ENCODE measurements at places on chromosomes 3 and 15.

DNA sequence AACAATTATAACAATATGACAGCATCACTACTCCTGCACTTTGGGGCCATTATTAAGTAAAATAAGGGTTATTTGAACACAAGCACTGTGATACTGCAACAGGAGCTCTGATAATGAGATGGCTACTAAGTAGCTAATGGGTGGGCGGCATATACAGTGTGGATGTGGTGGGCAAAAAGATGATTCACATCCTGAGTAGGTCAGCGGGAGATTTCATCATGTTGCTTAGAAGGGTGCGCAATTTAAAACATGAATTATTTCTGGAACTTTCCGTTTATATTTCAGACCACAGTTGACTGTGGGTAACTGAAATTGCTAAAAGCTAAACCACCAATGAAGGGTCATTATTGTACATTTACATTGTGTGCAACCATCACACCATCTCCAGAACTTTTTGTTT is 42.3 kb downstream of the FBXO22 start:
- no peak for DNase-seq

DNA sequence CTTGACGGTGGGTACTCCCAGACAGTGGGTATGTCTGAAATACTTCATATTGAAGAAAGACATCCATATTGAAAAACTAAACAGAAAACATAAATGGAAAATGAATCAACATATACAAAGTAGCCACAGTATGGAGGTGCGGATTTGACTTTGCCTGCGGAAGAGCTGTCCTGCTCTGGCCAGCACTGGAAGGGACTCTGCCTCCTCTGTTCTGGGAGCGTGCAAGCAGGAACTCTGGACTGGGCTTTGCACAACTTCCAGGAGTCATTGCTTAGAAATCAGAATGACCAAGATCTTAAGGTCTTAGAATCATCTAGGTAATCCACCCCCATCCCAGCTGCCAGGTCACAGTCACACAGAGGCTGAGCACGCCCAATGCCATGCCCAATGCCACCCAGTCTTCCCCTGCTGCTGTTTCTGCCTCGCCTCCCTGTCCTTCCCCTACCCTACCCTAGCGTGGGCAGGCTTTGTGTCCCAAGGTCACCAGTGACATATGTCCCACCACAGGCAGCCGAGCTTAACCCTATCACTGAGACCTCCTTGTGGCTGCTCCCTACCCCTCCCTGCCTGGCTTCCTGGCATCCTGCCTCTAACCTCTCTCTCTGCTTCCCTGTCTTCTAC is 36.3 kb downstream of the CDC25A start:
- DNase-seq: no peak

DNA sequence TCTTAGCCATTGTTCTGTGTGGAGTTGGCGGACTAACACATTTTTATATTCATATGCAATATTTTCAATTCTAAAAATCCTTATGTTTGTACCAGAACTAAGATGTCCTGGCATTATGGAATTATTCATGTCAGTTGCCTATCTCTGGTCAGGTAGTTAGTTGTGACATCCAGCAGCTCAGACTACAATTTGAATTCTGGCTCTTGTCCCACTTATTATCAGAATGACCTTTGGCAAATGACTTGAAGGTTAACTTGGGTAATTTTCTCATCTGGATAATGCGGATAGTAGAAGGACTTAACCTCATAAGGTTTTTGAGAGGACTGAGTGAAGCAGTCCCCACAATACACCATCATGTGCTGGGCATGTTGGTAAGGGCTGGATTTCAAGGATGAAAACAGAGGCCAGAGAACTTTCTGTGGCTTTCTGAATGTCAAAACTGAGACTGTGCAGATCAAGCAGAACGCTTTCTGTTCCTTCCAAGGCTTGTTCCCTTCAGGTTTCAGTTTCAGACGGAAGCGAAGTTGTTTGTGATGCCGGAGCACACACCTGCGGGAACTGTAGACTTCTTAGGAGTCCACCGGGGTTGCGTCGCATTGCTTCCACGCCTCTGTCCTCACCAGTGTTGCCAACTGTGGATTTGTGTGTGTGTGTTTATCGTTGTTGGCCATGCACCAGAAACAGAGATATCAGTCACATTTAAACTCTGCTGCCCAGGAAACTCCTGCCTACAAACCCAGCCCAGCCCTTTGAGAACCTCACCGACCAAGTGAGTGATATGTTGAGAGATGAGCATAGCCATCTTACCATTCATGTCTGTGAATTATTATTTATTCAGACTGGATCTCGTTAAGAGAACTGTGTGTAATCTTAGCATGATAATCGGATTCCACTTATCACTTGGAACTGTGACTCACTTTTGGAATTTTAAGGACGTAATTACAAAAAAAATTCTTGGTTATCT is 76.0 kb downstream of the PTPRG start:
- DNase-seq: no peak

DNA sequence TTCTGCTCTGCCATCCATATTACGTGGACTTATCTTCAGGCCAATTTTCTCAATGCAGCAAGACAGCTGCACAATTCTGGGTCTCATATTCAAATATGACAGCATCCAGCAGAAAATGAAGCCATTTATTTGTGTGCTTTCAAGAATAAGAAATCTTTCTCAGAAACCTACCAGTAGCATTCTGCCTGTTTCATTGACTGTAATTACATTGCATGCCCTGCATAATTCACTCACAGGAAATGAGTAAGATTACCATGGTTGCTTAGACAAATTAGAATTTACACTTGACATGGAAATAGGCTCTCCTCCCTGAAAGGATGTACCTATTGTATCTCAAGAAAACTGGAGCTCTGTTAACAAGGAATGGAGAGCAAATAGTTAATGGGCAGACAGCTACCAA is 346.6 kb upstream of the DCBLD2 start:
- DNase-seq: no peak

- DNase-seq: no peak
These were observed 248.0 kb upstream of the LYSMD4 start for GRCh38 chr15:99981191-99981647.

DNA sequence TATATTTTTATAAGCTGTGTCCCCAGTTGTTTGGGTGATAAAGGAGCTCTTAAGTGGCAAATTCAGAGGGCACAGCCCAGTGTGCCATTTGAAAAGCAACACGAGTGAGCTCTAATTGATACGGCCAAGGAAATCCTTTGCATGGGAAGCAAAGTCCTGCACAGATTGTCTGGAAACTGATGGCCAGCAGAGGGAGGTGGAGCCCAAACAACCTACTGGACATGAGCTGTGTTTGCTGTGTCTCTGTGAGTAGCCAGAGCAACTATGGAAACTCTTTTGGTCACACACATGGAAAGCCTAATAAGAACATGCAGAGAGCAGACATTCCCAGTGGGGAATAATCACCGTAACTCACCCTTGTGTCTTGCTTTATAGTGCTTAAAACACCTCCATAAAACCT is 24.4 kb downstream of the ONECUT1 start:
- no peak for DNase-seq

- no peak for DNase-seq
These were observed 76.7 kb upstream of the FAM3D start for GRCh38 chr3:58743296-58743695.

DNA sequence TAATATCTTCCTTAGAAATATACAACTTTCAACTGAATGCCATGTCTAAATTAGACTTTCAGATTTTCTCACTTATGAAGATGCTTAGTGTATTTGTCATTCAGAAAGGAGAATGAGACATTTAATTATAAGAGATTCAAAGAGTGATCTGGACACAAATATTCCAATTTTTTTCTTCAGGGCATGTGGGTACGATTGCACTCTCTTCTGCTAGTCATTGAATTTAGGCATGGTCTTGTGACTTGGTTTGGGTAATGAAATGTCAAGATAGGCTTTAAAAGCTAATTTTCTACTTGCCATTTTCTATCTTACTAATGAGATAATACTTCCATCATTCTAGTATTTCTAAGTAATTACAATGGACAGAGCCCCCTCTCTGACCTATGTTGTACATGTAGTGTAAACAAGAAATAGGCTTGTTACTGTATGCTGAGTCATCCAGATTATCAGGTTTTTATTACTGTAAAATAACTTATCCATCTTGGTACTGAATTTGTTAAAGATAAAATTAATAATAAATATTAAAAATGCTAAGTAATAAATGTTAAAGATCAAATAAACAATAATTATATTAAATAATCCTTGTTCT is 770.8 kb upstream of the BCHE start:
- no peak for DNase-seq

DNA sequence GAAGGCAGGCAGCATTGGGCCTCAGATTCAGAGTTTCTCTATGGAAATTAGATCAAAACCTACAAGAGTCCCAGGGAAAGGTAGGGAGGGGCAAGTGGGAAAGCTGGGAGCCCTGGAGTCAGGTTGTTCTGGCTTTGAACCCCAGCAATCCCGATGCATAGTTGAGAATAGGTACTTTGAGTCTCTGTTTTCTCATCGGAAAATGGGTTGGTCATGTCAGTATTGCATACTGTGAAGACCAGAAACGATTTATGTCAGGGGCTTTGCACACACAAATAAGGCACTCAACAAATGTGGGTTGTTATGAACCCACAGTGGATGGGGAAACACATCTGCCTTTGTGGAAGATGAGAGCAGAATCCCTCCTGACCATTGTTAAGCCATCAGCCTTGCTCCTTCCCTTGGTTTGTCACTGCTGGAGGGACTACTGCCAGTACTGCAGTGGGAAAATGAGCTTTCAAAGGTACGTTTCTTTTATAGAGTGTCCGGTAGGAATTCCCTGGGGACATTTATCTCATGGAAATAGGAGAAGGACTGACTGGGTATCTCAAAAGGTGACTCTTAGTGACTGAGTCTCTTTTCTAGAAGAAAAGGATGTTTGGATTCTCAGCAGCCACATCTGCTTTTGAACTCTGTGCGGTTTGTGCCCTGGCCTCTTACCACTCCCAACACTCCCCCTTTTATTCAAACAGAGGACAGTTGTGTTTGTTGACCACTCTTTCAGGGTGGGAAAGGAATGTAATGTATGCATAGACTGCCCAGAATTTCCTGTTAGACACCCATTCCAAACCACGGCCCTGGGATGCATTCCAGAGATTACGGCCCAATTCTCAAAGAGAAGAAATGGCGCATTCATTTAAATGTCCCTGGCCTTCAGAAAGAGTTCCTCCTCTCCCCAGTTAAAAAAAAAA is 54.6 kb upstream of the VILL start:
- no peak for DNase-seq

DNA sequence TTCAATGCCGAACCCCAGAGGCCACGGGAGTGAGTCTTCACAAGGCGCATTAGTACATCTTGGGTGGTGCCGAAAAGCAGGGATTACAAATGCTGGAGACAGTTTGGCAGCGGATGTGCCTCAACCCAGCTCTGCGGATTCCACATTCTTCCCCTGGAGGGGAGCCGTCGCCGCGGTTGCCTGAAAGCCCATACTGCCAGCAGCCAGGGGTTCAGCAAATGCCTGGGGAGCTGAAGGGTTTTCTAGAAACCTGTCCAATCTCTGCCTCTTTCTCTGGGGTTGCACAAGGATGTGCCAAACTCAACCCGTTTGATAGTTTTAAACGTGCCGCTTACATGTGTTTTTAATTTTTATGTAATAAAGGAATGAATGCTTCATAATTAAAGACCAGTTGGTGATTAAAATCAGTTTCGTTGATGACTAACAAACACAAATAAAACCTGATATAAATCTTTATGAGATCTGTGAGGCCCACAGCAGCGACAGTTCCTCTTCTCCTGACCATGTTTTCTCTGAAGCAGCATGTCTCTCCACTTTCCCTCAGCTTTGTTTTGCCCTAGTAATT is 74.6 kb upstream of the LEKR1 start:
- no peak for DNase-seq

- DNase-seq: no peak
These were observed 481 bp downstream of the ADAMTS17 start for GRCh38 chr15:100341239-100341749.

DNA sequence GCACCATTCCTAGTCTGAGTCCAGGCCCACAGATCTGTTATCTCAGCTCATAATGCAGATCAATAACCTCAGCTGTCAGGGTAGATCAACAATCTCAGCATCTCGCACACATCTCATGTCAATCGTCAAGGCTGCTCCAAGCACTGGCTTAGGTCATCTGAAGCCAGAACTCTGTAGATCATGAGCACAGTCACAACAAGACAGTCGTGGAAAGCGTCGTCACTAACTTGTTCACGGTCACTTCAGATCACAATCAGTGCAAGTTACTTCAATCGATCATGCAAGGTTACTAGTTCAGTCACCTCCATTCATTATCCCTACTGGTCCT is 71.8 kb downstream of the RBPMS2 start:
- no peak for DNase-seq

DNA sequence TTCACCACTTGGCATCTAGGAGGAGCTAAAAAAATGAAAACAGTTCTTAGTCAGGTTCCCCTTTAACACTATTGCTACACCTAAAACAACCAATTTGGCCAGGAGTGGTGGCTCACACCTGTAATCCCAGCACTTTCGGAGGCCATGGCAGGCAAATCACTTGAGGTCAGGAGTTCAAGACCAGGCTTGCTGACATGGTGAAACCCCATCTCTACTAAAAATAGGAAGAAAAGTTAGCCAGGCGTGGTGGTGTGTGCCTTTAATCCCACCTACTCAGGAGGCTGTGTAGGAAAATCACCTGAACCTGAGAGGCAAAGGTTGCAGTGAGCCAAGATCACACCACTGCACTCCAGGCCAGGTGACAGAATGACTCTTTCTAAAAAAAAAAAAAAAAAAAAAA is 124.1 kb downstream of the DGKG start:
- DNase-seq: no peak

- DNase-seq: no peak
These were observed 38.5 kb upstream of the FOXP1 start for GRCh38 chr3:71621825-71622537.

GRCh38 chr3:186254676-186255650 is 107.1 kb downstream of the DGKG start:
- peak; percentile 8 for DNase-seq

- no peak for DNase-seq
These were observed 436 bp upstream of the SLC9A9 start for GRCh38 chr3:143848704-143849103.

DNA sequence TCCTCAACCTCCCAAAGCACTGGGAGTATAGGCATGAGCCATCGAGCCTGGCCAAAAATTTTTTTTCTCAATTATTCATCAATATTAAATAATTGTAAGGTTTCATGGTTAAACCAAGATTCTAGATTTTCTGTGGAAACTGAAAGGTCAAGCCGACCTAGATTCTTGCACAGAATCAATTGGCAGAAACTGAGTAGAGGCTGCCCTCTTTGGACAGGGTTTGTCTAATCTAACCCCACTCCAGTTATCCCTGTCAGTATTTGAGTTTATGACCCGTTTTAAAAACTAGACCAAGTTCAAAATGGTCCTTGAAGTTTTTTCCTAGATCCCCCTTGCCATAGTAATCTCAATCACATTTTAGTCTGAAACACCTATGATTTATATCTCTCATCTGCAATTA is 8.6 kb upstream of the ADAM10 start:
- no peak for DNase-seq
